ENCODE measurements at places on chromosomes 7 and 10. TPM values are rescaled to one million over a fixed set of nuclear protein-coding genes. Genes with fewer than 3 reads are reported as not detected.
A peak's percentile ranks its signal among the peaks of the same experiment; 100 is the strongest.

PON1 gene
- not detected for total RNA-seq

- DNase-seq = peak; percentile 77
Measured at GRCh38 chr10:78688901-78689583, 379.7 kb upstream of the ZMIZ1 start.

DYNC1I1 gene
- total RNA-seq = 11.0 TPM

GRCh38 chr7:70833726-70834125, 298.2 kb upstream of the GALNT17 start:
- no peak for DNase-seq

DNAJC12 gene
- 4.1 TPM for total RNA-seq

- no peak for DNase-seq
Measured at GRCh38 chr7:46229409-46229808, 308.3 kb upstream of the IGFBP3 start.

- DNase-seq = no peak
Measured at GRCh38 chr10:47222461-47222860, 77.5 kb upstream of the GDF10 start.

DNA sequence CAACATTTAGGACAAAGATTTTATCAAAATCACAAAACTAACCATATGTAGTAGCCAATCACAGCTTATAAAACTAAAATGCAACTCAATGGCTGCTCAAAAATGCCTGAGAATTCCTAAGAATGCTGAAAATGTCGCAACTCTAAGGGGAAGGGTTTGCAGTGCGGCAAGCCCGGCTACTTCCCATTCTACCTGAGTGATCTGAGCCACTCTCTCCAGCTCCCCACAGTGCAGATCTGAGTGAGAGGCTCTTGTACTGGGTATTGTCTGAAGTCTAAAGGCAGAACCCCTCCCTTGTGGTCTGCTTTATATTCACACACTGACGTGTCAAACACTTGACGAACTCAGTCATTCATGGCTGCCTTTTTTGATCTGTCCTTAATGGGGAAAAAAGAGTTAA, 28.9 kb downstream of the RAB11FIP2 start:
- no peak for DNase-seq

GRCh38 chr7:136369225-136369624, 392.1 kb upstream of the MTPN start:
- DNase-seq = no peak

DNA sequence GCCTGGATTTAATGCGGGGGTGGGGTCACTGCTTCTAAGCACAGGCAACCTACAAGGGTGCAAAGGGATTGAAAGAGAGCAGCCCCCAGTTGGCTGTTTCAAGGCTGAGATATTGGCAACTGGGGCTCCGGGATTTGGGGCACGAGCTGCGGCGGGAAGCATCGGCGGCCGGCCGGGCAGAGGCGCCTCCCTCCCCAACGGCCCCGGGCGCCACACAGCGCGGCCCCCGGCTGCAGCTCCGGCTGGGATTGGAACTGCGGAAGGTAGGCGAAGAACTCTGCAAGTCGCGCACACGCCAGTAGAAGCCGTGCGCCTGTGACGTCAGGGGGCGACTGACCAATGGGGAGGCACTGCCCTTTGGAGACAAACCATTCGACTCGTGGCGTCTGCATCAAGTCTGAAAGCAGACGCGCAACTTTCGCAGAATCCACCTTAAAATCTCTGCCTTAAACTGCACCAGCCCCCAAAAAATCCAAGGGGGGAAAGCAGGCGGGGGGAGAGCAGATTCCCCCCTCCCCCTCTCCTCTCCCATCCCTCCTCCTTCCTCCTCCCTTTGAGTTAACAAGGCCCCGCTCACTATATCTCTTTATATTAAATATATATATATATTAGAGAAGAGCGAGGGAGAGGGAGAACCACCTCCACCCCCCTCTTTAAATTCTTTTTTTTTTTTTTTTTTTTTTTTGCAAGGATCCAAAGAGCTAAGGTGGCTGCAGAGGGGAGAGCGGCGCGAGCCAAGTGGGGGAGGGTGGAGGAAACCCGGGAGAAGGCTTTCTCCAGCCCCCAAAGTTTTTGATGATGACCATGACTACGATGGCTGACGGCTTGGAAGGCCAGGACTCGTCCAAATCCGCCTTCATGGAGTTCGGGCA, at the start of gene DLX6:
Gene DLX6 (plus strand): TSS at position 371 of the 872 bp plus-strand sequence. CDS start 425 bp downstream, at position 796.
- no peak for DNase-seq

DNA sequence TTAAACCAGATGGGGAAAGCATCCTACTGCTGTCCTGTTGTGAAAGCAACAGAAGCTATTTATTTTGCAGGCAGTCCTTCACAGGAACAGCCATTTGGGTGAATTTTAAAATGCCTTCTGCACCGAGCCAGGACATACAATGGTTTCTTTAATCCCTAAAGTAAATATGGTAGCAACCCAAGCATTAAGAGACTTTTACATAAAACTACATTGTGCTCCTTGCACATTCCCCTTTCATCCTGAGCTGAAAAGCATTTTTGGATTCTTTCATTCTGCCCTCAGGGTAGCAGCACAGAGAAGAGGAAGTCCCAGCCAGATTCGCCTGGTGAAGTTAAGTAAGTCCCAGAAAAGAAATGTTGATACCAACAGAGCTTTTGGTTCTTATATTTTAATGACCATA, 84.0 kb upstream of the FAM3C start:
- no peak for DNase-seq

DNA sequence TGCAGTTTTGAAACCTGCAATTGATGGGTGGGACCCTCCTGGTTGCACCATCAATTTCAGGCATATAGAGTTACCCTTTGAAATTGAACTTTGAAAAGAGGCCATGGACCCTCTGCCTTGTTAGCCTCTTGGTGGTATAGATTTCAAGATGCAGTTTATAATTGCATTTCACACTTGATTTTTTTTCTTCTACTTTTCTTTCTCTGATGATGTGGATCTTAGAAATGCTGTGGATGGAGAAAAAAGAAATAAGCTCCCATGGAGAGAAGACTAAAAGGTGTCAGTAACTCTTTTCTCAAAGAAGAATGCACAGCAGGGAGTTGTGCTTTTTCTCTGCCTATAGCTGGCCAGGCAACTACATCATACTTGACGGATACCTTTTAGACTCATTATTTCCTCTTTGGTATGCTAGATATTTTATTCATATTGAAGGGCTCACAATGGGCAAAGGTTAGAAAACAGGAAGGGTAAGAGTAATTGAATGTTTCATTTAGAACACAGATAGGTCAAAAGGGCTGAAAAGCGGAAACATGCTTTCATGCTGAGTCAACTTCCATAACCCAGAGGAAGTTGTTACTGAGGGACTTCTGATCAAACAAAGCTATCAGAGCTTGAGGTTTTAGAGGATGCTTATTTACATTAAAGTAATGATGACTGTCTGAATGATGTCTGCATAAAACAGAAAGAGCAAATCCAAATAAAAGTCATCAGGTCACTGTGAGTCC, 773.2 kb upstream of the LRRN3 start:
- DNase-seq = no peak

- DNase-seq = no peak
Measured at GRCh38 chr7:11217848-11218565, 244.3 kb downstream of the PHF14 start.

EPHA1 gene
- total RNA-seq = 0.21 TPM

DNA sequence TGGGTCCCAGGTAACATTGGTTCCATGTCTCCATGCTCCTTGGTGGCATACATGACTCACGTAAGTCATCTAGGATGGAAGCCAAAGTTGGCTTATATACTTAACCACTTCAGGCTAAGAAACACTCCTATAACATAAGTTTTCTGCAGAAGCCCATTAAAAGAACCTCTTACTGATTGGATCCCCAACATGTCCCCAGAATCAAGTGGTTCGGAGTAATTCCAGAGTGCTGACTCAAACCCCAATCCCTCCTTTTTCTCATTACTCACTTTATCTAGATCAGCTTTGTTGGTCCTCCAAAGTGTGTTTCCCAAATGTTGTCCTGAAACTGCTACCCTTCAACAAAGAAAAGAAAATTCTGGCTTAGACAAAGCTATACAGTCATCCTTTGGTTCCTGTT, 10.1 kb upstream of the ATOH7 start:
- no peak for DNase-seq

TAF5 gene
- total RNA-seq = 2.2 TPM

SPRN gene
- total RNA-seq = not detected

DNA sequence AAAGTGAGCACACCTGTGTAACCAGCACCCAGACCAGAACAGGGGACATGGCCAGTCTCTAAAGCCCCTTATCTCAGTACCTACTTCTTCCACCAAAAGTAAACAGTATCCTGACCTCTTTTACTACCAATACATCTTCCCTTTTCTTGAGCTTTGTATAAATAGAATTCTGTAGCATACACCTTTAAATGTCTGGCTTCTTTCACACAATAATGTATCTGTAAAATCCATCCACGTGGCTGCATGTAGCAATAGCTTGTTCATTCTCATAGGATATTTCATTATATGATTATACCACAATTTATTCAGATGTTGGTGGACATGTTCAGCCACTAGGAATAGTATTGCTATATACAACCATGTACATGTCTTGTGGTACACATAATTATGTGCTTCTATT, 40.6 kb downstream of the BTBD16 start:
- DNase-seq = no peak

HOXA4 gene
- 11.6 TPM for total RNA-seq

All from aorta (tissue), 5 donors.